Large intestine (tissue), 12 donors: ENCODE measurements at places on chromosomes 3 and 15.

GRCh38 chr3:194801461-194802432, 116.1 kb downstream of the FAM43A start:
- no peak for DNase-seq

DNA sequence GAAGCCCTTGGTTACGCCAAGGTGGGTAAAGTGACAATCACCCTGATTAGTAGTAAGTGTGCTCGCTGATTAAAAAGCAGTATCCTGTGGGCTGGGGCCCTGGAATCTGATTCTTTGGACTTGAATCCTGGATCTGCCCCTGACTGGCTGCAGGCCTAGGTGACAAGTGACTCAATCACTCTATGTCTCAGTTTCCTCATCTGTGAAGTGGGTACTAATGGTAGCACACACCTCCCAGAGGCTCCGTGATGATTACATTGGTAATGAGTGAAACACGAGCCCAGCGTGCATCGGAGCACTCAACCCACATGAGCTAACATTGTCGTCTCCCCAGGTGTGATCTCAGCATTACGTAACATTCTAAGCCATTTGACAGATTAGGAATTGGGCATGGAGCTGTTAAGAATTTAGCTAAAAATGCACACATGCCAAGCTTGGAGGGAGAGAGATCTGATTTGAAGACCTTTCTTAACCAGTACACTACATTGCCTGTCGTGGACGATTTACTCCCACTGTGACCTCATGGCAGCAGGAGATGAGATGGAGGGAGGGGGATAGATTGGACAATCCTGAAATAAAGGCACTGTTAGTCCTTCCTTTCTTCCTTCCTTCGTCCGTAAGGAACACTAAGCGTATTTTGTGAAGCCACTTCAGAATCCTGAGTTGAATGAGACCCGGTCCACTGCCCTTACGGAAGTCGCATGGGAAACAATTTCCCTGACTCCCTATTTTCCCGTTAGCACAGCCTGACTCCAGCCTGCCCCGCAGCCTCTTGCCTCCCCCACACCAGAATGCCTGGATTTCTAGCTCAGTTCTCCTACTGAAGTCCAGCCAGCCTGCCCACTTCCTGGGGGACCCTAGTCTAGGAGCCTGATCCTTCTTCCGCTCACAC, 32.1 kb downstream of the MGLL start:
- no peak for DNase-seq

GRCh38 chr15:39135989-39136388, 444.9 kb upstream of the THBS1 start:
- no peak for DNase-seq

- DNase-seq = no peak
Measured at GRCh38 chr3:30643763-30644462, 37.5 kb downstream of the TGFBR2 start.

DNA sequence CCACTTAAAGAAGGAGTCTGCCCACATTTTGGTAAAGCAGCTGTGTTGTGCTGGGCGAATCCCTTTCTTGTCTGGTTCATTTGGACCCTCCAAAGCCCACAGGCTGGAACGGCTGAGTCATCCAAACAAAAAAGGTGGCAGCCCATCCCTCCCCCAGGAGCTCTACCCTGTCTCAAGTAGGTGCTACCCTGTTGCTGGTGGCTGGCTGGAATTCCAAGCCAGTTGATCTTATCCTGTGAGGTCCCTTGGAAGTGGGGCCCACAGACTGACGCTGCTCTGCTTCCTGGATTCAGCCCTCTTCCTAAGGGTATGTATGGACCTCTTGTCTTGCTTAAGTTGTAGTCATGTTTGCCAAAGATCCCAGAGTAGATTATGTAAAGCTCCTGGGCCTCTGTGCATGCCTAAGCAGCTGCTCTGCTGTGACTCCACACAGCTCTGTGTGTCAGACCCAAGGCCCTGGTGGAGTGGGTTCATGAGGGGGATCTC, 44.5 kb downstream of the CCR1 start:
- no peak for DNase-seq

GRCh38 chr15:62541250-62541649, 376.2 kb upstream of the C2CD4B start:
- no peak for DNase-seq

DNA sequence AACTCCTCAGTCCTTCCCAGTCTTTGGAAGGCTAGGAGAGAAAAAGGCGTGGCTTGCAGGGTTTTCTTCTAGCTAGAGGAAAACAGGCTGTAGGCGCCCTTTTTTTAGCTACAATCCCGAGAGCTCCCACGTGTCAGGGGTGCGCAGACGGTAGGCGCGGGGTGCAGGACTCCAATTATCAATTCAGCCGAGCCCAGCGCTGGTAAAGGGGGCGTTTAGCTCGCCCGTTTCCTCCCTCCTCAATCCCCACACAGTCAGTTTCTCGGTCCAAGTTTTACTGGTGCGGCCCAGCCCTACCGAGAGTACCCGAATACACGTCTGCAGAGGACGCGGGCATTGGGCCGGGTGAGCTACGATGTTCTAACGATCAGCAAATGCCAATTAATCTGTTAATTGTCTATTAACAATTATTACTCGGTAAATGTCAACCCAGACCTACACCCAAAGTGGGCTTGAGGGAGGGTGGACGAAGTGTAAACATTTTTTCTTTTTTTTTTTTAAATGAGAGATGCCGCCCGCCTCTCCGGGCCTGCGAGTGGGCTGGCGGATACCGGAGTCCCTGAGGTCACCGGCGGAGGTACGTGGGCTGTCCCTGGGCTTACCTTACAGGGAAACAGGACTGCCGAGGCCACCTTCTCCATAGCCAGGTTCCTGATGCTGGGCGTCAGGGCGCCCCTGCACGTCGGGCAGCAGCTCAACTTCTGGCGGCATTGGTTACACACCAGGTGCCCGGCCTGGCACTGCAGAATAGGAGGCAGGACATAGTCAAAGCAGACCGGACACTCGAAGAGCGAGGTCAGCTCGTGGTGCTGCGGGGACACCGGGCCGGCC, 923 bp downstream of the SIAH2 start:
- DNase-seq = peak; percentile 78

- DNase-seq = no peak
Measured at GRCh38 chr3:189871418-189871817, 240.2 kb downstream of the TP63 start.

GRCh38 chr15:62935300-62936081, 107.1 kb upstream of the TPM1 start:
- DNase-seq = no peak

GRCh38 chr3:112346491-112347122, 13.7 kb downstream of the CD200 start:
- no peak for DNase-seq

GRCh38 chr3:35502699-35503098, 136.6 kb upstream of the ARPP21 start:
- DNase-seq = no peak

DNA sequence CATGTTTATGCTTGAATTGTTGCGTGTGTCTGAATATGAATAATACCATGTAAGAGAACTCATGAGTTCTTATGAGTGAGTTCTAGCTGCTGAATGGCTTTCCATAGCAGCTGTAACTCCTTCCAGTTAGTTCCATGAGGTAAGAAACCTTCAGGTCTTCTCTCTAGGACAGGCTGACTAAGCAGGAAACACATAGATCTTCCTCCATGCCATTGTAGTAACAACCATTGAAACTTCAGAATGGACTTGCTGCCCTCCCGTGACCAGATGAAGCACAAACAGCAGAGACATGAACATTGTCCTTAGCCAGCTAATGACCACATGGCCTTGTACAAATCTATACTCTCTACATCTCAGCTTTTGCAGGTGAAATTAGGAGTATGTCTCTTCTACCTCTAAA, 200.0 kb downstream of the ZNF385D start:
- no peak for DNase-seq

- peak; percentile 73 for DNase-seq
Measured at GRCh38 chr15:75672646-75673425, 25.1 kb downstream of the SNX33 start.

DNA sequence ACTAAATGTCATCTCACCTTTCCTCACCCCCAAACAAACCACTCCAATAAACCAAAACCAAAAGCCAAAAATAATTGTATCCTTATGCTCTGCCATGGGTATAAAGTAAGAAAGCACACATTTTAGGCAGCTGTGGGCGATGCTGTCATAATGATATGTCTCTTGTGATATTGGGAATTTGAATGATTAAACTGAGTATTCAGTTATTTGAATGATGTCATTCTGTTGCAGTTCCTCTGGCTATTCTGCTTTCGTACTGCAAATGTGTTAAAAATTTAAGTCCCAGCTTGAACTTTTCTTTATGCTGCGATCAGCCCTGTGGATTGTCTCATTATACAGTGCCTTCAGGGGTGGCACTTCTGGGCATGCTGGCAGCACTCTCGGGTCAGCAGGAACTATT, 10.8 kb upstream of the NR1D2 start:
- no peak for DNase-seq

- DNase-seq = no peak
Measured at GRCh38 chr3:140442621-140443020, 235.2 kb upstream of the TRIM42 start.

DNA sequence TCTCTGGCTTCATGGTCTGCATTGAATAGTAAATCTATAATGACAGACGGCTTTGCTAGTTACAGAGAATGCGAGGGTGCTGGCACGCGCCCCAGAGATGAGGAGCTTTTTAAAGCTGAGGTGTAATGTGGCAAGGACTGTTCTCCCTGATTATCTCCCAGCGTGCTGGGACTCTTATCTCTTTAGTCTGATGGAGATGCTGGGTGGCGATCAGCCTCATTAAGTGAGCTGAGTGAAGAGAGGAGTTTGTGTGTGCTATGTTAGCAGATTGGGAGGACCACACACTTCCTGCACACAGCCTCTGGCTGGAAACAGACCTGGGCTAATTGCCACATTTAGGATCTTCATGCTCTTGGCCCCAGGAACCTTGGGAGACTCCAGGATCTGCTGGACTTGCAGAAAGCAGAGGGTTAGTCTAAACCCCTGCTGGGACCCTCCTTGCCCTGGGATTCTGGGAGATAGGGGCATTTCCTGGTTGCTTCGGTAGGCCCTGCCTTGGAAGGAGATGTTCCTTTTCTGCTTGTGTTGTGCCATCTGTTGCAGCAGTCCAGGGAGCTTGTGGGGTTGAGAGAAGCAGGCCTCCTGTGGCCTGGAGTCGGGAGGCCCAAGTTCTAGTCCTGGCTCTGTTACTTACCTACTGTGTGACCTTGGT, 15.0 kb downstream of the PDIA5 start:
- no peak for DNase-seq

- DNase-seq = no peak
Measured at GRCh38 chr15:56887782-56888438, 30.5 kb upstream of the TCF12 start.
